ENCODE measurements at places on chromosomes 2 and 18.

DNA sequence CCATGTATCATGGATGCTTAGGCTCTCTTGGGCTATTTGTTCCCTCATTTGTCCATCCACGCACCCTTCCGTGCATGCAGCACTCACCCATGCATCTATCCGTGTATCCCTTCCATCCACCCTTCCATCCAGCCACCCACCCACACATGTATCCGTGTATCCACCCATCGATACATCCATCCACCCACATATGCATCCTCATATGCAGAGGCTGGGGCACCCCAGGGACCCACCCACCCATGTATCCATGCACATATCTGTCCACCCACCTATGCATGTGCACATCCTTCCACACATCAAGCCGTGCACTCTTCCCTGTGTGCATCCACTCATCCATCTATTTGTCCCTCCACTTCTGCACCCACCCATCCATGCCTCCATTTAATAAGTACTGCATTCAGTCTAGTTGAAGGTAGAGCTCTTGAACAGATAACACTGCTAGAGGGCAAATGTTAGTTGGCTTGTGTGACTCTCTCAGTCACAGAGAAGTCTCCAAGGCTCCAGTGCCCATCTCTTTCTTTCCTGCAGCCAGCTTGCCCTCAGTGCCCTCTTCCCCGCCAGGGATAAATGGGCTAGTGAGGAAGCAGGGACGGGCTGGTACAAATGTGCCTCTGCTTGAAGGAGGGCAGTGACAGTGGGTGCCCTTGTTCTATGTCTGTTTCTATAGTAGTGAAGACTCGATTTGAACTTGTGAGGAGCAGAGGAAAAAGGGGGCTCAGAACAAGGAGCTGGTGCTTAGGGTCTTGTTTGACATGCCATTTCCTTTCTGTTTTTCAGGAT, 61.5 kb downstream of the EMILIN2 start:
- no peak for DNase-seq

GRCh38 chr18:27778925-27779324, 398.0 kb downstream of the CDH2 start:
- no peak for DNase-seq

- DNase-seq, result no peak
Observed at GRCh38 chr2:15991231-15991630, 50.9 kb downstream of the MYCN start.

DNA sequence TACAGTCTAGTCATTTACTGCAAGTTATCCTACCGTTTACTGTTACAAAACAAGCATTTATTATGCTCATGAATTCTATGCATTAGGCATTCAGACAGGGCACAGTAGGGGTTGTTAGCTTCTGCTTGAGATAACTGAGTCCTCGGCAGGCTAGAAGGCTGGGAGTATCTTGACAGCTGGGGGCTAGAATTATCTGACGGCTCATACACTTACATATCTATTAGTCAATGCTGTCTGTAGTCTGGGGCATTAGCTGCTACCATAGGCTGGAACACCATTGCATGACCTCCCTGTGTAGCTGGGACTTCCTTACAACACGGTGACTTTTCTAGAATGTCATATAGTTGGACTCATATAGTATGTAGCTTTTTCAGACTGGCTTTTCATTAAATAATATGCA, 61.9 kb upstream of the ALK start:
- no peak for DNase-seq

DNA sequence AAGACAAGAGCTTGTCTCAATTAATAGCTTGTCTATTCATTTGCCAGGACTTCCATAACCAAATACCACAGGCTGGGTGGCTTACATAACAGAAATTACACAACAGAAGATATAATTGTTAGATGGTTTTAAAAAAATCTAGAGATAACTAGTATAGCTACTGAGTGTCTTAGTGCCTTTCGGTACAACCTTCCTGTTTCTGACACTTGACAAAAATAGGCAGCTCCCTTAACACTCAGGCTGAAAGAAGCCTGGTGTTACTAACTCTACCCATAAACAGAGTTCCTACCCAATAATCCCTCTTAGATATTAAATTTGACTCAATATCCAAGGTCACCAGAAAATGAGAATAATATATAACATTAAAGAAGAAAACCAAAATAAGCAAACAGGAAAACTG, 129.7 kb downstream of the BARD1 start:
- DNase-seq, result no peak

- peak; percentile 64 for DNase-seq
Observed at GRCh38 chr2:212005085-212005671, 533.4 kb downstream of the ERBB4 start.

- DNase-seq, result no peak
Observed at GRCh38 chr2:186543561-186544131, 46.2 kb upstream of the ITGAV start.

GRCh38 chr2:91974401-91975129, 2896.7 kb upstream of the TEKT4 start:
- no peak for DNase-seq

DNA sequence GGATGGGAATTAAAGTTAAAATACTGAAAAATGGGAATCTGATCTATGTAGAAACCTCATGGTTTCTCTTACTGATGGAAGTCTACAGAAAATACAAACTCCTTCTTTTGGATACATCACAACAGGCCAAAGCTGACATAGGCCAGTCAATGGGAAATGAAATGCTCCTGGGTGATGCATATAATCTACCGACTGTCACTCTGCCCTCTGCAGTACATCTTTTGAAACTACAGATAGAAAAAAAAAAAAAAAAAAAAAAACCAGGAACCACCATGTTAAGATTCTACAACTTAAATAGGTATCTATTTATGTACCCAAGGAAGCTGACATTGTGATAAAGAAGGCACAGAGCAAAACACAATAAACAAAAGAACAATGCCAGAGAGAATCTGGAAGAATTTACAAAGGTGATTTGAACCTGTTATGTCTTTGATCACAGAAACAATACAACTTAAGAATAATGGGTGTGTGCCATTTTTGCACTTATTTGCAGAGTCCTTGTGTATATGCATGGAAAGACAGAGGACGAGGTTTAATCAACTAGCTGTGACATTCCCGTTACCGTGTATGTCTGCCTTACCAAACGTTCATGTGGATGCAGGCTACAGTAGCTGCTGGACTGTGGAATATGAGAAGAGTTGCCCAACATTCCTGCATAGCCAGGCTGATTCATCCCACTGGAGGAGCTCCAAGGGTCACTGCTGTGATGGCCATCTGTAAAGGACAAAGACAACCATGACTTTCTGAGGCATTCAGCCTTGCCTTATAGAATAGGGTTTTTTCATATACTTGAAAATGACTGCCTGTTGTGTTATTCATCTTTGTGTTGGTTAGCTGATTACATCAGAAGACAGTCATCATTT, 312.7 kb downstream of the TCF4 start:
- DNase-seq, result peak; percentile 66

DNA sequence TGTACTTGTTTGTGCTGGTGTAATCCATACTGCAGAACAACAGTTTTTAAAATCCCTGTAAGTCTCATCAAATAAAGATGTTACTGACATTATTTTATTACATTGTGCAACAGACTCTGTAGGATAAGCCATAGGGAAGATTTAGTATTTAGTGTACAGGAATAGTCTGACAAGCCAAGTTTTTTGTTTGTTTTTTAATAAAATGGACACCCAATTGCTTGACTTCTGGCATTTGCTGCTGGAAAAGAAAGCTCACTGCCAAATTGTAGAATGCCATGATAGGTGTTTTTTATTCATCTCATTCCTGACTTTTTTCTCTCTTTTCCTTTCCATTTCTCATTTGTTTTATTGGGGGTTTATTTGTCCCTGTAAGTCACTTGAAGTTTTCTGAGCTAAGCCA, 38.1 kb downstream of the SMARCAL1 start:
- no peak for DNase-seq

DNA sequence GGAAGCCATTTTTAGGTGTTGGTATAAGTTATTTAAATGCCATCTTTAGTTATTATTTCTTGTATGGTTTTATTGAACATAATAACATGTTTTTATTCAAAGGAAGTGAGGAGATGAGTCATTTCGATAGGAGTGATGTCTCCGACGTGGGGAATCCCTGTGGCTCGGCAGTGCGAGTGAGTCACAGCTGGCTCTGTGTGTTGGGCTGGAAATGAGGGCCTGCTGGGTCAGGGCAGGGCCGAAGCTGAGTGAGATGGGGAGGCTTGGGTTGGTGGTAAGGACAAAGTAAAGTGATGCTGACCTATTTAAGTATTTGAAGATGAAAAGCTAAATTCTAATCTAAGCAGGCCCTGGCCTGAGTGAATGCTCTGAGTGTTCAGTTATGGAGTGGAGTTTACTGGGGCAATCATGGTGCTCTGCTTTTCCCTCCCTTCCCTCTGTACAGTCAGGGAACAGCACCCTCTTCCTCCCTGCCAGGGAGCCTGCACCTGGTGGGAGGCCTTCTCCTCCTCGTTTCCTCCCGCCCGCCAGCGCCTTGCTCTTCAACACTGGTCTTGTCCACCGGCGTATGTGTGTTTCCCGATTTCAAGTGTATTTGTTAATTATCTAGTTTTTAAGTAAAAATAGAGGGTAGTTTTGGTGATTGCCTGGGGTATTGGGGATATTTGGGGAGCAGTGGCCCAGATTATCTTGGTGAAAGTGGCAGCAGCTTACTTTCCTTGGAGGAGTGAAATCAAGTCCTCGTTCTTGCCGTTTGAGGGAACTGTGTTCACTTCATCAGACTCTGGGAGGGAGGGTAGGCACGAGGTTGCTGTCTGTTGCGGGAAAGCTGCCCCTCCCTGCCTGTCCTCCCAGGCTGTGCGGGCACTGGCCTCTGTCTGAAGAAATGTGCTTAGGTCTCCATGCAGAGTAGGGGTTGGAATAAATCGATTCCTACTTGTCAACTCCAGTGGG, 157.0 kb downstream of the LDLRAD4 start:
- DNase-seq, result peak; percentile 96

- DNase-seq, result peak; percentile 39
Observed at GRCh38 chr2:179898873-179899272, 37.5 kb upstream of the ZNF385B start.

- DNase-seq, result no peak
Observed at GRCh38 chr18:62368100-62368499, 43.0 kb downstream of the TNFRSF11A start.

DNA sequence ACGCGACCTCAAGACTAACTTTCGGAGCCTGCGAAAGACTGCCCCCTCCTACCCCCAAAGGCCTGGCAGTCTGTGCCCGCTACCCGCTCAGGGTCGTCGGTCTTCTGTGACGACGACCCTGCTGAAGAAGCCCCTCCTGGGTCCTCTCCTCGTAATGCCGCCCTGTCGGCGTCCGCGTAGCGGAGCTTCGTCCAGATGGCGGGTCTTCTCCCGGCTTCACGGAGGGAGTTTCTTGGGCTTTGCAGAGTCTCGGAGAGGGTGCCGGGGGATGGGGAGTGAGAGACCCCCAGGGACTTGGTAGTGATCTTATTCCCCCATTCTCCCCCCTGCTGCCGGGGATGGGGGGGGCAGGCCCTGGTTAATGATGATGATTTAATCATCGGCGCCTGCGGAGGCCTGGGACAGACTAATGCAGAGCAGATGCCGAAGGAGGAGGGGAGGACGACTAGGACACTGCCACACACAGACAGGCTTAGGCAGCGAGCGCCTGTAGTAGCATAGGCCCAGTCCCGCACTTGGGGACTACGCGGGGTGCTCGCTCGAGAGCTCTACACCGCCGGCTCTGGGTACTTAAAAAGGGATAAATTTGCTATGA, 528 bp upstream of the PCGF1 start:
- DNase-seq, result no peak

- no peak for DNase-seq
Observed at GRCh38 chr2:136051725-136052048, 66.3 kb upstream of the DARS1 start.

- peak; percentile 29 for DNase-seq
Observed at GRCh38 chr18:51082571-51083267, 52.7 kb downstream of the SMAD4 start.

GRCh38 chr2:239774933-239775622, 250.1 kb downstream of the NDUFA10 start:
- DNase-seq, result no peak

DNA sequence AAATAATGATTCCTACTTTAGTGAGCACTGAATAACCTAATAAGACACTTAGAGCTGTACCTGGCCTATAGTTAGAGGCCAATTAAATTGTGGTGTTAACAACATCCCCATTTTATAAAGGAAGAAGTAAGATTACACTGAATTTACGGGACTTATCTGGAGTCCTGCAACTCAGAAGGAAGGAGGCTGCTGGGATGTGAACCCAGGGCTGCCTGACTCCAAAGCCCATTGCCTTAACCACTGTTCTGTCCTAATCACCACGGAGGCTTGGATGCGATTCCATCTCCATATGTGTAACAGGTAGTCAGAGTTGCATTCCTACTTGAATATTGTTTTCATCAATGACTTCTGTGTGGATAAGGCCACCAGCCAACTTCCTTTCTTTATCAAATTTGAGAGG, 168.9 kb downstream of the SOCS6 start:
- no peak for DNase-seq

GRCh38 chr18:47593744-47594472, 336.6 kb downstream of the SMAD2 start:
- DNase-seq, result no peak

DNA sequence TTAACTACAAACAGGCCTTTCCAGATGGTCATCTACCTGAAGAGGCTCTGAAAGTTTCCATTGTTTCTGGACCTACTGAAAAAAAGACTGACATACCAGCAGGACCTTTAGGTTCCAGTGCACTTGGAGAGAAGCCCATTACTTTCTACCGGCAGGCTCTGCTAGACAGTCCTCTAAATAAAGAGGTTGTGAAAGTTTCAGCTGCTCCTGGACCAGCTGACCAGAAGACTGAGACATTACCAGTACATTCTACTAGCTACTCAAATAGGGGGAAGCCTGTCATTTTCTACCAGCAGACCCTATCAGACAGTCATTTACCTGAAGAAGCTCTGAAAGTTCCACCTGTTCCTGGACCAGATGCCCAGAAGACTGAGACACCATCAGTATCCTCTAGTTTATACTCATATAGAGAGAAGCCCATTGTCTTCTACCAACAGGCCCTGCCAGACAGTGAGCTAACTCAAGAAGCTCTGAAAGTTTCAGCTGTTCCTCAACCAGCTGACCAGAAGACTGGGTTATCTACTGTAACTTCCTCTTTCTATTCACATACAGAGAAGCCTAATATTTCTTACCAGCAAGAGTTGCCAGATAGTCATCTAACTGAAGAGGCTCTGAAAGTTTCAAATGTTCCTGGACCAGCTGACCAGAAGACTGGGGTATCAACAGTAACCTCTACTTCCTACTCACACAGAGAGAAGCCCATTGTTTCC, 65.8 kb downstream of the ALMS1 start:
- no peak for DNase-seq

GRCh38 chr2:152448606-152449005, 113.6 kb downstream of the FMNL2 start:
- no peak for DNase-seq

- no peak for DNase-seq
Observed at GRCh38 chr2:101842471-101842870, 145.0 kb downstream of the MAP4K4 start.

- no peak for DNase-seq
Observed at GRCh38 chr2:100283724-100284501, 38.4 kb downstream of the LONRF2 start.

GRCh38 chr18:45841060-45841764, 15.7 kb downstream of the SIGLEC15 start:
- no peak for DNase-seq

Measured in brain microvascular endothelial cell (primary cell).